ENCODE measurements at places on chromosomes 1 and 21. TPM values are rescaled to one million over a fixed set of nuclear protein-coding genes. Genes with fewer than 3 reads are reported as not detected.
A peak's percentile ranks its signal among the peaks of the same experiment; 100 is the strongest.

- H3K27me3 ChIP-seq = no peaks in the 10 kb centered on the region
- no peak overlapping the region for H3K27ac ChIP-seq
- H3K36me3 ChIP-seq = no peaks in the 10 kb centered on the region
- no peak for DNase-seq
- no peak overlapping the region for H3K4me3 ChIP-seq
- H3K4me1 ChIP-seq = no peaks in the 10 kb centered on the region
Observed at GRCh38 chr1:171295821-171296220, 18.2 kb upstream of the FMO4 start.

DNA sequence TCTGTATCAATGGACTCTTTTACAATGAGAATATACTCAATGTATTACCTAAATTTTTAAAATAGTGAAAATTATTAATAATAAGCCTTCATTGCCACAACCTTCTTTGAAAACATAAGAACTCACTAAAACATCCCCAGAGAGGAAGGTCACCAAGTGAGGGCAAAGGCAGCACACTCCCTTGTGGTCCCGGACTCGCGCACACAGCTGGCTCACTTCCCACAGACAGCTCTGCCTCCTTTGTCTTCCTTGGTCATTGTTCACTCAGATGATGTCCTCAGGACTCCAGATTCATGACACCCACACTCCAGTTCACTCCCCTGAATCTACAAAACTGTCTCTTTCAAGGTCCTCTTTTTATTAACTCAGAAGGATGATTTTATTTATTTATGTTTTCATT, 19.2 kb upstream of the UBR4 start:
- no peak for DNase-seq
- H3K4me3 ChIP-seq = no peak overlapping the region
- no peaks in the 10 kb centered on the region for H3K27me3 ChIP-seq
- no peaks in the 10 kb centered on the region for H3K4me1 ChIP-seq

DNA sequence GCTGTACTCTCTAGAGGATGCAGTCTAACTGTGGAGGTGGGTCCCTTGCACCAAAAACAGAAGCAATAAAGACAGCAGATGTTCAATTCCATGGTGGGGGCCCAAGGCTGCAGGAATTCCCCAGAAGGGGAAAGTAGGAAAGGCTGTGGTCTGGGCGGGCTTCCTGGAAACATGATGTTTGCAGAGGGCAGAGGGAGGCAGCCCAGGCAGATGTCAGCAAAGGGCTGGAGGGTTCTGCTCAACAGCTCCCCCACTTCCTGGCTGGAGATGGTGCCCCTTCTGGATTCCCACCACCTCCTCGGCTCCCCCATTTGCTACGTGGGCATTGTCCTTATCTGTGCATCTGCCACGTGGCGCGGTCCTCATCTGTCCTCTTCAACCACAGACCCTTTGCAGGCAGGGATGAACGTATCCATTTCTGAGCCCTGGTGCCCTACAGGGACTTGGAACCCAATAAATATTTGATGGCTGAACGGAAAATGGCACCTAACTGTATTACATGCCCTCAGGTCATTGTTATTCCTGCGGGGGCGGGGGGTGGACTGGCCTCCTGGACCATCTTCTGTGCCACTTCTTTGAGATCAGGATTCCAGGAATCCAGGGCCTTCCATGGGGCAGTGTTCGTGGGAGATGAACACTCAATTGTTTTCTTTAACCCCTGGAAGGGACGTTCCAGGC, 8.4 kb upstream of the GUCA2B start:
- no peaks in the 10 kb centered on the region for H3K36me3 ChIP-seq
- H3K27ac ChIP-seq = no peak overlapping the region
- DNase-seq = no peak
- H3K4me1 ChIP-seq = no peaks in the 10 kb centered on the region

DNA sequence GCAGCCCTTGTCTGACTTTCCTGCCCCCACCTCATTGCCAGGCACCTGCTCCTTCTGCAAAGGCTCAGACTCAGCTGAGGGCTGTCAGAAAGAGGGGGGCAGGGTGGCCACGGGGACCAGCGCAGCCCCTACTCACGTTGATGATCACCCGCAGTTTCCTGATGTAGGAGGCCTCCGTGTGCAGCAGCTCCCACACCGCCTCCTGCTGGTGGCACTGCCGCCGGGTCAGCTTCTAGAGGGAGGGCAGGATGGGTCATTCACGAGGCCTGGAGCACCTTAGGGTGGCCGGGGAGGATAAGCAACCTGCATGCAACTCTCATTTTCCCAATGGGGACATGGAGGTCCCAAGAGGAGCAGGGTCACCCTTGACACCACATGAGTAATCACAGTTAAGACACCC, 6.4 kb upstream of the TNFRSF25 start:
- no peak overlapping the region for H3K27ac ChIP-seq
- H3K4me3 ChIP-seq = no peak overlapping the region
- H3K4me1 ChIP-seq = peaks cover 8% of the 10 kb centered on the region
- no peaks in the 10 kb centered on the region for H3K27me3 ChIP-seq
- no peaks in the 10 kb centered on the region for H3K36me3 ChIP-seq

DNA sequence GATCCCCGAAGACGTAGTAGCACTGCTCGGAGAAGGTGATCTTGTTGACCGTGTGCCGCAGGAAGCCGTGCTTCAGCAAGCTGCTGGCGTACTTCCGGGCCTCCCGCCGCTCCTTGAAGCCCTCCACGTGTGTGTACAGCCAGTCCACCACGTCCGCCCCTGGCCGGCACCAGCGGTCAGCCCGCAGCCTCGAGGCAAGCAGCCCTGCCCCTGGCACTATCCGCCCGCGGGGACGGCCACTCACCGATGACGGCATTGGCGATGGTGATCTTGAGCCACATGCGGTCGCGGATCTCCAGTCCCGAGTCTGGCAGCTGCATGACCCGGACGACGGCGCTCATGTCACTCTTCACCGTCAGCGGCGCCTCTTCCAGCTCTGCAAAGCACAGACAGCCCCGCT, 7.2 kb downstream of the TAS1R3 start:
- H3K27ac ChIP-seq = no peak overlapping the region
- H3K4me1 ChIP-seq = no peaks in the 10 kb centered on the region
- no peaks in the 10 kb centered on the region for H3K36me3 ChIP-seq
- no peaks in the 10 kb centered on the region for H3K27me3 ChIP-seq

GRCh38 chr1:30777060-30777903, 19.7 kb upstream of the LAPTM5 start:
- peak overlapping the region; percentile 68 for H3K27ac ChIP-seq
- no peaks in the 10 kb centered on the region for H3K27me3 ChIP-seq
- peaks cover 10% of the 10 kb centered on the region for H3K4me1 ChIP-seq
- H3K36me3 ChIP-seq = no peaks in the 10 kb centered on the region
- H3K4me3 ChIP-seq = no peak overlapping the region

GRCh38 chr1:178871551-178872320, 859 bp upstream of the ANGPTL1 start:
- no peak overlapping the region for H3K27ac ChIP-seq
- no peak overlapping the region for H3K4me3 ChIP-seq
- DNase-seq = no peak
- no peaks in the 10 kb centered on the region for H3K36me3 ChIP-seq

DNA sequence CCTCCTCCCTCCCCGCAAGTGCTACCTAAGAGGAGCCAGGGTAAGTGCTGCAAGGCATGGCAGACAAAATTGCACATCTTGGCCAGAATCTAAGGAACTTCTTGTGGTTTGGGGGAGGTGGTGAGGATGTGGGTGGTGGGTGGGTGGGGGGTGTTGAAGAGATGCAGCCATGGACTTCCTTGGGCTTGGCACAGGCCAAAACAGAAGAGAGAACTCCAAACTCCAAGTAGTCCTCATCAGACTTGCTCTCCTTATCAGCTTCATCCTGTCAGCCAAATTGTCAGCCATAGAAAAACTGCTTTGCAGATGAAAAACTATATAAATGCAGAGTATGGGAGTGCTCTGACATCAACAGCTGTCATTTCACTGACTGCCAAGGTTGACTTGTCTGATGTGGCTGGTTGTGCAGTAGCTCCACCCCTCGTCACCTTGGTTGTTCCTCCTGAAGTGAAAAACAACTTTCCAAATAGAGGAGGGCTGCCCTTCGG, 7.1 kb downstream of the AMIGO1 start:
- peaks cover 94% of the 10 kb centered on the region for H3K4me1 ChIP-seq
- H3K27ac ChIP-seq = peak overlapping the region; percentile 53
- peaks cover 12% of the 10 kb centered on the region for H3K36me3 ChIP-seq
- peak overlapping the region; percentile 60 for H3K4me3 ChIP-seq
- no peaks in the 10 kb centered on the region for H3K27me3 ChIP-seq
- DNase-seq = peak; percentile 42

GRCh38 chr1:17419626-17420328, 19.7 kb downstream of the RCC2 start:
- H3K4me3 ChIP-seq = no peak overlapping the region
- peak; percentile 56 for DNase-seq
- H3K36me3 ChIP-seq = peaks cover 56% of the 10 kb centered on the region
- H3K27me3 ChIP-seq = no peaks in the 10 kb centered on the region
- H3K27ac ChIP-seq = no peak overlapping the region

CFH gene
- total RNA-seq = 1.1 TPM

NCMAP gene
- not detected for total RNA-seq

DNAJC28 gene
- total RNA-seq = 0.63 TPM

DNA sequence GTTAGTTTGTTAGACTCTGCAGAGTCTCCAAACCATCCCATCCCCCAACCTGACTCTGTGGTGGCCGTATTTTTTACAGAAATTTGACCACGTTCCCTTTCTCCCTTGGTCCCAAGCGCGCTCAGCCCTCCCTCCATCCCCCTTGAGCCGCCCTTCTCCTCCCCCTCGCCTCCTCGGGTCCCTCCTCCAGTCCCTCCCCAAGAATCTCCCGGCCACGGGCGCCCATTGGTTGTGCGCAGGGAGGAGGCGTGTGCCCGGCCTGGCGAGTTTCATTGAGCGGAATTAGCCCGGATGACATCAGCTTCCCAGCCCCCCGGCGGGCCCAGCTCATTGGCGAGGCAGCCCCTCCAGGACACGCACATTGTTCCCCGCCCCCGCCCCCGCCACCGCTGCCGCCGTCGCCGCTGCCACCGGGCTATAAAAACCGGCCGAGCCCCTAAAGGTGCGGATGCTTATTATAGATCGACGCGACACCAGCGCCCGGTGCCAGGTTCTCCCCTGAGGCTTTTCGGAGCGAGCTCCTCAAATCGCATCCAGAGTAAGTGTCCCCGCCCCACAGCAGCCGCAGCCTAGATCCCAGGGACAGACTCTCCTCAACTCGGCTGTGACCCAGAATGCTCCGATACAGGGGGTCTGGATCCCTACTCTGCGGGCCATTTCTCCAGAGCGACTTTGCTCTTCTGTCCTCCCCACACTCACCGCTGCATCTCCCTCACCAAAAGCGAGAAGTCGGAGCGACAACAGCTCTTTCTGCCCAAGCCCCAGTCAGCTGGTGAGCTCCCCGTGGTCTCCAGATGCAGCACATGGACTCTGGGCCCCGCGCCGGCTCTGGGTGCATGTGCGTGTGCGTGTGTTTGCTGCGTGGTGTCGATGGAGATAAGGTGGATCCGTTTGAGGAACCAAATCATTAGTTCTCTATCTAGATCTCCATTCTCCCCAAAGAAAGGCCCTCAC, at the start of gene OLIG2:
TSS of gene OLIG2 (plus strand) at position 447 of the 954 bp plus-strand sequence. CDS start 928 bp downstream, outside the sequence.
- H3K4me1 ChIP-seq = peaks cover 33% of the 10 kb centered on the region
- H3K4me3 ChIP-seq = no peak within 1 kb of the TSS
- no peaks in the 10 kb centered on the region for H3K36me3 ChIP-seq
- peaks cover 84% of the 10 kb centered on the region for H3K27me3 ChIP-seq
- no peak for DNase-seq
- no peak within 1 kb of the TSS for H3K27ac ChIP-seq

- H3K27ac ChIP-seq = no peak overlapping the region
- no peak overlapping the region for H3K4me3 ChIP-seq
- DNase-seq = no peak
Observed at GRCh38 chr21:45887788-45888187, 93.8 kb upstream of the COL6A1 start.

GRCh38 chr21:17757671-17758070, 61.5 kb downstream of the C21orf91 start:
- DNase-seq = no peak
- H3K4me3 ChIP-seq = no peak overlapping the region
- no peak overlapping the region for H3K27ac ChIP-seq

DNA sequence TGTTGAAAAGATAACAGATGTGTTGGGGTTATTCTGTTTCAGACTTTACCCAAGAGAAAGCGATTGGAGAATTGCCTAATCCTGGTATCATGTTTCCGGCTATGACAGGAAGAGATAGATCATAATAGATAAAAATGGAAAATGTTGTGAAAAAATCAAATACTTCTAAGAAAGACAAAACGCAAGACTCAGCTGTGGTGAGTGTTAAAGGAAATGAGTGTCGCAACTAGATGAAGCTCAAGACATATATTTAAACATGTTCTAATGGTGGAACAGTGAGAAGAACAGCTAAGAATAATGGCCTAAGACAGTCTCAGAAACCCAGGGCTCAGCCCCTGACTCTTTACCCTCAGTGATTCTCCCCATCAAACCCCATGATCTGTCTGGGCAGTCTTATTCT, 426.7 kb upstream of the RUNX1 start:
- H3K36me3 ChIP-seq = no peaks in the 10 kb centered on the region
- H3K27me3 ChIP-seq = no peaks in the 10 kb centered on the region
- H3K27ac ChIP-seq = no peak overlapping the region
- peaks cover 33% of the 10 kb centered on the region for H3K4me1 ChIP-seq

GRCh38 chr1:246350745-246351144, 156.3 kb downstream of the SMYD3 start:
- no peaks in the 10 kb centered on the region for H3K27me3 ChIP-seq
- no peaks in the 10 kb centered on the region for H3K4me1 ChIP-seq
- H3K27ac ChIP-seq = no peak overlapping the region

DNA sequence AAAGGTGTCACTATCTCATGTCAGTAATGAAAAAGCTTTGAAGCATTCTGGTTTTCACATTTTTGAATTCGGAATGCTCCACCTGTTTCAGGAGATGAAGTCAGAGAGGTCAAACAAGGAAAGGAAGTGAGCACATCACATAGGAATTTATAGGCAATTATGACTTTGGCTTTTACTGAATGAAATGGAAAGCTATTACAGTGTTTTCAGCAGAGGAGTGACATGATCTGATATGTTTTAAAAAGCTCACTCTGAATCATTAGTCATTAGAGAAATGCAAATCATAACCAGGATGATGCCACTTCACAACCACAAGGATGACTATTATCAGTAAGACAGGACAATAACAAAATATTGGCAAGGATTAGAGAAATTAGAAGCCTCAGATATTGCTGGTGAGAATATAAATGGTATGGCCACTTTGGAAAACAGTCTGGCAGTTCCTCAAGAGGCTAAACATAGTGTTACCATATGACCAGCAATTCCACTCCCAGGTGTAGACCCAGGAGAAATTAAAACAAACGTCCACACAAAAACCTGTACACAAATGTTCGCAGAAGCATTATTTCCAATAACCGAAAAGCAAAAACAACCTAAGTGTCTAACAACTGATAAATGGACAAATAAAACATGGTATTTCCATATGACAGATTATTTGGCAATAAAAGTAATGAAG, 7.5 kb downstream of the TAF1A start:
- H3K27ac ChIP-seq = no peak overlapping the region
- DNase-seq = no peak
- peaks cover 23% of the 10 kb centered on the region for H3K36me3 ChIP-seq
- no peak overlapping the region for H3K4me3 ChIP-seq
- H3K27me3 ChIP-seq = no peaks in the 10 kb centered on the region
- no peaks in the 10 kb centered on the region for H3K4me1 ChIP-seq

CD84 gene
- 25.1 TPM for total RNA-seq

NFIA gene
- total RNA-seq = 7.0 TPM

All from CD8-positive, alpha-beta memory T cell (primary cell).